ENCODE measurements at places on chromosomes 6 and 20.

DNA sequence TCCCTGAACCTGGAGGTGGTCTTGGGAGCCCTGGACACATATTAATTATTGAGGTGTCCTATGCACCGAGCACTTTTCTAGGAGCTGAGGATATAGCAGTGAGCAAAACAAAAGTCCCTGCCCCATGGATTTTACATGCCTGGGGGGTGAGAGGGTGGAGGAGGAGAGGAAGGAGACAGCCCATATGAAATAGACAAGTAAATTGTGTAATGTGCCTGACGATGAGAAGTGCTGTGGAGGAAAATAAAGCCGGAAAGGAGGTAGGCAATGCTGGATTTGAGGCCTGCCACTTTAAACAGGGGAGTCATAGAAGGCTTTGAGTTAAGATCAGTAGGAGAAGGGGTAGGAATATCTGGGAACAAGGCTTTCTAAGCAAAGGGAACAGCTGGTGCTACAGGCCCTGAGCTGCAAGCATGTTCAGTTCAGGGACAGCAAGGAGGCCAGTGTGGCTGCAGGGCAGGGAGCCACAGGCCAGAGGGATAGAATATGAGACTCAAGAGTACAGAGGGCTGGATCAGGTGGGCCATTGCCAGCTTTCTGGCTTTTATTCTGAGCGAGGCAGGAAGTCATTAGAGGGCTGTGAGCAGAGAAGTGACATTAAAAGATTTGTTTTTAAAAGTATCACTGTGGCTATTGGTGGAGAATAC is 19.1 kb upstream of the MYLIP start:
- no peak for DNase-seq

- no peak for DNase-seq
Observed at GRCh38 chr20:56817780-56818675, 188.9 kb downstream of the TFAP2C start.

- DNase-seq = no peak
Observed at GRCh38 chr6:16352258-16352635, 113.9 kb downstream of the GMPR start.

DNA sequence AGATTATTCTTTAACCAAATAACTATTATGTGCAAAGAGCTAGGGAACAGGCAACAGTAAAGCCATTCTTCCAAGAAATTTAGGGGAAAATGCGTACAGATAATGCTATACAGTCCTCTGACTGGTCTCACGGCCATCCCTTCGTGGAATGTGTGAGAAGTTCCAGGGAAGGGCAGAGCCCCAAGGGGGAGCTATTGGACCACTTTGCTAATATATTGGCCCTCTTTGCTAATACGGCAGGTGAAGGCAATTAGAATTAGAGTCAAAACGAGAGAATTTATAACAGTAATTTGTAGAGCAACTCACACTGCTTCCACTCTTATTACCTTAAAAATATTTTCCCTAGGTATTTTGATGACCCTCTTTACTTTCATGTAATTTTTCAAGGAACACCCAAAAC is 140.4 kb downstream of the IMPG1 start:
- DNase-seq = no peak

DNA sequence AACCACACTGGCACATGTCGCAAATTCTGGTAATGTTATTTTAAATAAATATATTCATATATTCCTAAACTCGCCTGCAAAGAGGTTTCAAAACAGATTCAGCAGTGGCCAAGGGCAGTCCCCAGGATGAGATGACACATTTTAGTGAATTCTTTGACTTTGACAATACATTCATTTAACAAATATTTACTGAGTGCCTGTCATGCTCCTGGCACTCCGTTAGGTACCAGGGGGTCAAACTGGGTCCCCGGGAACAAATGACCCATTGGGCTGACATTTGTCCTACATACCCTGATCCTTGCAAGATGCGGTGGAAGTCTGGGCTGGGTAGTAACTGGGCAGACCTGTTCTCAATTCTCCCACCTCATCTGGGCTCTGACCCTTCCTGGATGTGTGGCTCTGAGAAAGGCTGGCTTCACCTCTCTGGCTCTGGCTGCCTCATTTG is 74.9 kb downstream of the FYN start:
- DNase-seq = no peak

DNA sequence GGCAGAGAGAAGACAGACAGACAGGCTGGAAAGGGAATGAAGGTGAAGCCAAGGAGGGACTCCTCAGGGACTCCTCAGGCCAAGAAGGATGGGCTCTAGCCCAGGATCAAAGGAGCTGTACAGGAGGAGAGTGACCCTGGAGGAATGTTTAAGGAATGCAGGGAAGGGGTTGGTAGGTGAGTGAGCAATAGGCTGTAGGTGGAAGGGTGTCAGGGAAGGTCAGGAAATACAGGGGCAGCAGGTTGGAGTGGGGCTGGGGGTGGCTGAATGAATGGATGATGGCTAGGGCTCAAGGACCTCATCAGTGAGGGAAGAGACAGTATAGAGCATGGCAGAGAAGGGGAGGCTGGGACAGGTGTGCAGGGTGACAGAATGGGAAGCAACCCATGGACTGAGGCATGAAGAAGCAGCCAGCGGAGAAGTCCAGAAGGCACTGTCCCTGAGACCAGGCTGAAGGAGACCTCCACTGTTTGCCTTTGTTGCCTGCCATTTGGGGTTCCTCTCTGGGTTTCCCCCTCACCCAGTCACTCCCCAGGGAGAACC is 13.2 kb downstream of the SYNGAP1 start:
- no peak for DNase-seq

DNA sequence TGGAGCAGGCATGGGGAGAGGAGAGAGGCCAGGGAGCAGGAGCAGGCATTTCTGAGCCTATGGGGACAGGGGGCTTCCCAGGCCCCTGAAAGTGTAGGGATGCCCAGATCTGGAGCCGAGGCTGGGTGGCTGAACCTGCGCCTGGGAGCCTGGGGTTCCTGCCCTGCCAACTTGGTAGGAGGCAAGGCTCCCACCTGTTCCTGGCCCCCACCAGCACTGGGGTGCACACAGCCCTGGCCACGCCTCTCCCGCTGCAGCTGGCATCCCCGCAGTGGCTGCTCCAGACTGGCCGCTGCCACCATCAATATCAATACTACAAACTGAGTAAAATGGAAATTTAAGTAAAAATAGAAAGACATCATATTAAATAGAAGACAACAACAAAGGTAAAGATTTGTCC is 684.9 kb upstream of the MAP3K7 start:
- no peak for DNase-seq

GRCh38 chr20:52226370-52226769 is 34.8 kb upstream of the ZFP64 start:
- DNase-seq = no peak

DNA sequence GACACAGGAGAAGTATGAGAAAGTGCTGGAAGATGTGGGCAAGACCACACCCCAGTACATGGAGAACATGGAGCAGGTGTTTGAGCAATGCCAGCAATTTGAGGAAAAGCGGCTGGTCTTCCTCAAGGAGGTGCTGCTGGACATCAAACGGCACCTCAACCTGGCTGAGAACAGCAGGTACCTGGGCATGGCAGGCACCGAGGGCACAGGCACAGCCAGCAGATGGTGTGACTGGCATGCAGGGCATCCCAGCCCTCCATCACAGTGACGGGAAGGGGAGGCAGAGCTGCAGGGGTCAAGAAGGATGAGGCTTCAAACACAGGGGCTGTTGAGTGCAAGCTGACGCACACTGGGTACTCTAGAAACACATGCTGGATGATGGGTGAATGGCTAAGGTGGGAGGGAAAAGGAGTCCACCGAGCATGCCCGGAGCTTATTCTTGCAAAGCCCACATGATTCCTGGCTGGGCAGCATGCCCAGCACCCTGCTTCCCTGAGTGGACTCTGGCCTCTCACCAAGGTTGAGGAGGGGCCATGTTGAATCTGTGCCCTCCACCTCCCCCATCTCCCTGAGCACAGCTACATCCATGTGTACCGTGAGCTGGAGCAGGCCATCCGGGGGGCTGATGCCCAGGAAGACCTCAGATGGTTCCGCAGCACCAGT is 26.3 kb downstream of the SPDEF start:
- DNase-seq = no peak

DNA sequence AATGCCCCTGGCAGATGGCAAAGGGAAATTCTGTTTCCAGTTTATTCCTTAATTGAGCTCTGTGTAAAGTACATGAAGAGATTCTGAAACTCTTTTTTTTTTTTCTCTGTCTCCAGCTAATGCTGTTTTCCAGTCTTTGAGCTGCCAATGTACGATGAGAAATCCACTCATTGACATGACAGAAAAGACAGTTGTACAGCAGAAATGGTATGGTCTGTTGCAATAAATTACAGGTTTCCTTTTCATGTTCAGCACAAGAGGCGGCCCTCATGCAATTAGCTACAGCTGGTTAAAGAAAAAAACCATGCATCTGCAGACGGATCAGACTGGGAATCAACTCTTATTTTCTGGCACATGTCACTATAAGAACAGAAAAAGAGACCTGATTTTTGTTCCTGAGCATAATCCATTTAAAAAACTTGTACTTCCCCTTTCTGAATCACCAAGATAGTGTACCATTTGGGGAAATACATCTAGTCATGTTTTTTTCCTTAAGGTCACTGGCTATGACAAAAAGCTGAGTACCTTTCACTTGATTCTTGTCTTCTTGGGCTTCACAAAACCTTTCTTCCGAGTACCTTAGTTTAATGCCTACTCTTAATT is 289.8 kb upstream of the PREP start:
- DNase-seq = no peak

DNA sequence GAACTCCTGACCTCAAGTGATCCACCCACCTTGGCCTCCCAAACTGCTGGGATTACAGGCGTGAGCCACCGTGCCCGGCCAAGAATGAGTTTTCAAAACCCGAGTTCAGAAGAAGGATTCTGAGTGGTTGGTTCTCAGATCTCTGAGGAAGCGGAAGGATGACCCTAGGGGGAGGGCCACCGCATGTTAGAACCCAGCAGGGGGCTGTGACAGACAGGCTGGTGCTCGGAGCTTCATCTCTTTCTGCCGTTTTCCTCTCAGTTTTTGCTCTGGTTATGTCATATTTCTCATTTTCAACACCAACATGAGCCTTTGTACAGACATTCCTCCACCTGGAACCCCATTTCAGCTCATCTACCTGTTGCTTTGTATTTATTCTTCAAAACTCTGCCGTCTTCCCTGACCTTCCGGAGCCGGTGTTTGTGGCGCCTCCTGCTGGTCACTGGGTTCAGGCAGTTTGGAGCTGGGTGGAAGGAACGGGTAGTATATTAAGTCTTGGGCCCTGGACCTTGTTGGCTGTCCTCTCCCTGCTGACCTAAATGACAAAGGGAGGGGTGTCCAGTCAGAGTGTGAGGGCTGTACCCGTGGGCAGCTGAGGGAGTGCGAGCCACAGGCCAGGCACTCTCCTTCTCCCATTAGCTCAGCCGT is at the start of gene DEFB123:
TSS of gene DEFB123 (plus strand) at position 621 of the 648 bp plus-strand sequence. CDS start 67 bp downstream, outside the sequence.
- DNase-seq = no peak

- no peak for DNase-seq
Observed at GRCh38 chr6:55756531-55757031, 118.8 kb downstream of the BMP5 start.

- DNase-seq = no peak
Observed at GRCh38 chr20:50475681-50476292, 34.4 kb upstream of the PTPN1 start.

GRCh38 chr20:60787276-60787675 is 464.8 kb upstream of the CDH4 start:
- no peak for DNase-seq

GRCh38 chr20:10094566-10095173 is 59.9 kb downstream of the ANKEF1 start:
- no peak for DNase-seq

DNA sequence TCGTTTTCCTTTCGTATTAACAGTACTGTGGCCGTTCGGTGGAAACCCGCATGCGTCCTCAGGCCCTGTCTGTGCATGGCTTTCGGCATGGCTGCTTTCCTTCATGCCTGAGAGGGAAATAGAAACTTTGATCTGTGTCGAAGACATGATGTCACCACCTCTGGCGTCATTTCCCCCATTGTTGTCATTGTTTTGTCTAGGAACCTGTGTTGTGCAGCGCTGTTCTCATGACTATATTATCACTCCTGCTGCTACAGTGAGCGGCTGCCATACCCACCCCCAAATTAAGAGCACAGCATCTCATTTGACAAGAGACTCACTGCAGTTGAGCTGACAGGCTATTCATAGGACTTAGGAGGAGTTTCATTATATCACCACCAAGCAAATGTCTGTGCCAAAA is 172.3 kb downstream of the TMEM242 start:
- no peak for DNase-seq

- DNase-seq = no peak
Observed at GRCh38 chr6:36368921-36369865, 18.3 kb downstream of the ETV7 start.

- no peak for DNase-seq
Observed at GRCh38 chr6:155011809-155012291, 16.7 kb downstream of the TIAM2 start.

GRCh38 chr6:170005665-170006064 is 254.2 kb downstream of the ERMARD start:
- DNase-seq = no peak
